ENCODE measurements at places on chromosomes 13 and 19.

- DNase-seq, result no peak
Observed at GRCh38 chr19:2453431-2454025, 3.2 kb downstream of the LMNB2 start.

- DNase-seq, result no peak
Observed at GRCh38 chr13:113207890-113208420, 514 bp downstream of the PCID2 start.

- DNase-seq, result no peak
Observed at GRCh38 chr19:19458110-19458816, 52.8 kb downstream of the GATAD2A start.

GRCh38 chr13:101649488-101650126 is 197.1 kb downstream of the ITGBL1 start:
- DNase-seq, result no peak

DNA sequence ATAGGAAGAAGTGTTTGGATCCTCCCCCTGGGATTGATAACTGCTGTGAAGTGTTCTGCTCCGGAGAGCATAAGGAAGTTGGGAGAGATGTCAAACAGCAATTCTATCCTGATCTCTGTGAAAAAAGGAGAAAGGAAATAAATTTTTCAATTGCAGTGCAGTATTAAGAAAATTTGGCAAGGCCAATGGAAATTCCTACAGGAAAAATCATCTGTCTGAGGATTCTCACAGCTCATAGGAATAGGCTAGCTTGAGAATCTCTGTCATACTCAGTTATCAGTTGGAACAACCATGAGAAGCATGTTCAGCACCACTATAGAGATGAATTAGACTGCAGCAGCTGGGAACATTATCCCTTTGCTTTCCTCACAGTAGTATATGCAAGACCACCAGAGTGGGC is 1238.9 kb upstream of the MIR17HG start:
- DNase-seq, result no peak

GRCh38 chr13:114109641-114110041 is 22.8 kb downstream of the RASA3 start:
- DNase-seq, result no peak

GRCh38 chr13:100818711-100819110 is 144.1 kb upstream of the TMTC4 start:
- DNase-seq, result no peak

- no peak for DNase-seq
Observed at GRCh38 chr13:80256352-80256932, 84.5 kb downstream of the SPRY2 start.

- no peak for DNase-seq
Observed at GRCh38 chr19:40672038-40672437, 18.4 kb downstream of the NUMBL start.

GRCh38 chr19:57558525-57558924 is 1.1 kb downstream of the ZNF550 start:
- no peak for DNase-seq

GRCh38 chr13:41075034-41075433 is 13.7 kb downstream of the WBP4 start:
- no peak for DNase-seq

DNA sequence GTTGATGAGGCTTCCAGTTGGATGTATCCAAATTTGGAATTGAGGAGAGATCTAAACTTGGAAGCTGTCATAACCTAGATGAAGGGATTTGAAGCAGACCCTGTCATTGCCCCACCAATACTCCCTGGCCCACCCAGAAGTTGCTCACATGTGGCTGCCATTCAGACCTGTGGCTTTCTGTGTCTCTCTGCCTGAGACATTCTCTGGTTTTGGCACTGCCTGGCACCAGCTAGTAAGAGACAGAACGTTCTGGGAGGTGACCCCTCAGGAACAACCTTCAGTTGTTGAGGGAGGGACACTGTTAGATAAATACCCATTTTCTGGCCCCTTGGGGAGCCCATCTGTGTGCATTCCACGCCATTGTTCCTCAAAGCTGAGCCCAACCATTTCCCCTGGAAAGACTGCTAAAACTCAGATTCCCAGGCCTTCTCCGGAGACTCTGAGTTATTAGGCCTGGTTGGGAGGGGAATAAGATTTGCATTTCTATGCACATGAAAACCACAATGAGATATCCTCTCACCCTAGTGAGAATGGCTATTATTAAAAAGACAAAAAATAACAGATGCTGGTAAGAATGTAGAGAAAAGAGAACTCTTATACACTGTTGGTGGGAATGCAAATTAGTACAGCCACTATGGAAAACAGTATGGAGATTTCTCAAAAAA is 290.4 kb downstream of the TSHZ3 start:
- DNase-seq, result no peak

GRCh38 chr13:60642552-60642951 is 245.5 kb downstream of the TDRD3 start:
- DNase-seq, result no peak

GRCh38 chr19:498977-499623 is 2.8 kb downstream of the MADCAM1 start:
- no peak for DNase-seq

Data from CD4-positive, alpha-beta T cell treated with Interferon alpha-2 for 1 hour (primary cell).